ENCODE measurements at places on chromosomes 2 and 18.
A peak's percentile ranks its signal among the peaks of the same experiment; 100 is the strongest.

DNA sequence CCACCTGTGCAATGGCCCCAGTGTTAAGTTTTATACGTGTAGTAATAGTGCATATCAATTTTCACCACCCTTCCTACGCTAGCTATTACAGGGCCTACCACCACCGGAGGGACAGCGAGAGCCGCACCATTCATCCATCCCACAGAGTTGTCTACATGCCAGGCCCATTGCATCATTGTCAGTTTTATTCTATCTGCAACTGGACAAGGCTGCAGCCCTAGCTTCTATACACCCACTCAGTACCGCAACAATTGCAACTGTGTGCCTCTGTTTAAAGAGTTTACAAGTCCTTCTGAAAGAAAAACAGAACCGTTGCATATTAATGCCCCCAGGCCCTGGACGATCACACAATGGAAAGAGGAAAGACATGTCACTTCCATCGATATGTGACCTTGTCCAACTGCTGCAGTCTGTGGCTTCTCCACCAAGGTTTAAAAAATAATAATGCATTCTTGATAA lies 58.6 kb downstream of the ZEB2 start:
- DNase-seq: no peak

- DNase-seq: no peak
Observed at GRCh38 chr2:12008425-12009061, 262.1 kb downstream of the LPIN1 start.

DNA sequence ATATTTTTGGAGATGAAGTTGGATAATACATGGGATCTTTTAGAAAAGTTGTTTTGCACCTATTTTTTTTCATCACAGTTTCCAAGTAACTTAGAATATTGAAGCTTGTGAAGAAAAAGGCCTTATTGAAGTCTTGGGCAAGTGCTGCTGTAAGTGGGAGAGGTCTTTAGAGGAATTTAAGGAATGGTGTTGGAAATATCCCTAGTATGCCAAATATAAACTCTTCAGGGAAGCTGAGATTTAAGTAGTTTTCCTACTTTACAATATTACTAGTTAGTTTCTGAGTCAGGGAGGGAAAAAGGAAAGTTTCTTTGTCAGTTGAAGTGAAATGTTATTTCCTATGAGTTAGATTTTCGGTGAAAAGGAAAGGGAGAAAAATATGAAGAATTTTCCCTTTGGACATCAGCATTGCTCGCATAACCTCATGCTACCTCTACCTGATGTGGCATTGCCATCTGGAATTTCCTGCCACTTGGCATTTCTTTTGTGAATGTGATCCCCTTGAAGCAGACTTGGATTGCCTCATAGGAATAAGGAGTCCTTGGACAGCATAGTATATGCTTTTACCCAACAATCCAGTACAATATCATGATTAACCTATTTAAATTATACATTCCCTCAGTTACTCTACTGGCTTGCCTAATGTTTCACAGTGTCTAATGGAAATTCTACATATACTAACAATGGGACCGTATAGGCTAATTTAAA lies 12.1 kb downstream of the PLEKHH2 start:
- DNase-seq: no peak

DNA sequence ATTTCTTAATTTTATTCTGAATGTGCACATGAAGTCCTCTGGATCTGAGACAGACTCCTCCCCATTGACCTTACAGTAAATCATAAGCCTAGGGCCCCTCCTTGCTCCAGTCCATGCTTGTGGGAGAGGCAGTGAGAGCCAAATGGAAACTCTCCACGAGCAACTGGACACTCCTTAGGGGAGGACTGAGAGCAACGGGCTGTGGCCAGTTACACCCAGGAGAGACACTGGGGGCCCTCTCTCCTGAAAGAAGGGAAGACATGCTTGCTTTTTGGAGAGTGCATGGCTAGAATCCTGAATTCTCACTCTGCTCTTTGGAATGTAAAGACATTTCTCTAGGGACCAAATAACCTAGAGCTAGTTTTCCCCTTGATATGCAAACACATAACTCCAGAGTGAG lies 49.0 kb upstream of the BIN1 start:
- DNase-seq: no peak

DNA sequence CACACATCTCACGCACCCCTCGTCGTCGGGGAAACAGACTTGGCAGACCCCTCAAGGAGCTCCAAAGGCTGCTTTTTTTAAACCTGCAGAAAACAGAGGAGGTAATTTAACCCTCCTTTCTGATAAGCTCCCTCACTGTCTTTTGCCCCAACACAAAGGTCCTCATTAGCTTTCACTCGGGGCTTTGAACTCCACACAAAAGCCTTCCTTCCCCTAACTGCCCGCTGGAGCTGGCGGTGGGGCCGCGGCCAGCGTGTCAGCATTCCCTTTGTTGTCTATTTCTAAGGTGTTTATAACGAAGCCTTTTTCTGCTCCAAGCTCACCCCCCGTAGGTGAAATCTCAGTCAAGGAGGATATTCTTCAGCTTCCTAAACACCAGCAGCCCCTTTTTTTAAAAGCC lies 43.5 kb upstream of the ID2 start:
- DNase-seq: no peak

DNA sequence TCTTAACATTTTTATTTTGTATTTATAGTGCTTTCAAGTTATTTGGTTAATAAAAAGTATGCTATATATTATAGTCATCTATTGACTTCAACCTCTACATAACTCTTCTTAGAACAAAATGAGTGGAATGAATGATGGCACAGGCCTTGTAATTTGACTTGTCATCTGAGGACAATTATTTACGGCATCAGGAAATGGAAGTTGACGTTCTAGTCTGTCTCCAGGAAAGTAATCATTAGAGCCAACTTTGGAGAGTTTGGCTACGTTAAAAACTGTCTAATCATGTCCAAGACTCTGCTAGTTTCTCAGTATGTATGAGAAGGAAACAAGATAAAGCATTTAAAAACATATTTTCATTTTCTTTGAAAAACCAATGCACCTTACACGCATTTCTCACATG lies 353.6 kb downstream of the ARHGAP15 start:
- no peak for DNase-seq

- no peak for DNase-seq
Observed at GRCh38 chr18:35467624-35468016, 30.1 kb downstream of the INO80C start.

DNA sequence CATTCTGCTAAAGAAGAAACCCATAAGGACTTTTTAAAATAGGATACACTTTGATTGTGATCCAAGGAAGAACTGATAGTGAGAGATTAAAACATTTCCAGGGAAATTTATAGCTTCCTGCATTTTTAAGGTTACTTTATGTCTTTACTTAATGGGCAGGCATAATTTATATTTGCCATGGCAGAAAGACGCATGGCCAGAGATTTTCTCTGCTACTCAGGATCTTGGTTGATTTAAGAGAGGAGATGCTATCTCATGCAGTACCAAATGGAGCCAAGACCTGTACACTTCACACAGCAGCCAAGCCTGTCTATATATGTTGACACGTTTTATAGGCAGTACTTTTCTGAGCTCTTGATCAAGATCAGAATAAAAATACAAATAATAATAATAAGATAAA lies 60.9 kb upstream of the NT5C1B start:
- no peak for DNase-seq

GRCh38 chr2:217960351-217960750 lies 42.4 kb downstream of the TNS1 start:
- no peak for DNase-seq

- no peak for DNase-seq
Observed at GRCh38 chr2:231621051-231621879, 28.6 kb downstream of the TEX44 start.

GRCh38 chr2:196074631-196075030 lies 6.0 kb upstream of the DNAH7 start:
- no peak for DNase-seq

DNA sequence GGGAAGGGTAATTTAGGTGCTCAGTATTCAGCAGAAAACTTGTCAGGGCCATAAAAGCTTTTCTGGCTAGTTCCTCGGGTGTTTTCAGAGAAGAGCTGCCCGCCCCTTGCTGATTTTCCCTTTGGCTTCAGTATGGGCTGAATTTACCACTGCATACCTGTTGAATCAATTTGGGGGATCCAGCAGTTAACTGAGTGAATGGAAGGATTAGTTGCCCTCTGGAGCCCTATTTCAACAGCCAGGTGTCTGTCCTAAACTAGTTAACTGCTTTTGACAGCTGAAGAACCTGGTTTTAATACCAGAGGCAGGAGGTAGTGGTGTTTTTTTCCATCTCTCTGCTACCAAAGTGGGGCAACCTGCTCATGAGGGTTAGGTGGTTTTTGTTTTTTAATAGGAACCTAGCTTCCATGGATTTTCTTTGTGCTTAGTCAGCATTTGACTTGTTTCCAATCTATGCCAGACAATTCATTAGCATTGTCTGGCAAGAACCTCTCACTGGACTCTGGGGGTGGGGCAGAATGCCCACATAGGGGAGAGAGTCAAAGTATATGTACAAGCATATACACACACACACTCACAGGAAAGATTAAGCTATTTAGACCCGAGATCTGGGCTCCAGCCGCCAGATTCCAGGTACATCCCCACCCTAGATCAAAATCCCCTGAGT lies 166.5 kb upstream of the SIX3 start:
- no peak for DNase-seq

DNA sequence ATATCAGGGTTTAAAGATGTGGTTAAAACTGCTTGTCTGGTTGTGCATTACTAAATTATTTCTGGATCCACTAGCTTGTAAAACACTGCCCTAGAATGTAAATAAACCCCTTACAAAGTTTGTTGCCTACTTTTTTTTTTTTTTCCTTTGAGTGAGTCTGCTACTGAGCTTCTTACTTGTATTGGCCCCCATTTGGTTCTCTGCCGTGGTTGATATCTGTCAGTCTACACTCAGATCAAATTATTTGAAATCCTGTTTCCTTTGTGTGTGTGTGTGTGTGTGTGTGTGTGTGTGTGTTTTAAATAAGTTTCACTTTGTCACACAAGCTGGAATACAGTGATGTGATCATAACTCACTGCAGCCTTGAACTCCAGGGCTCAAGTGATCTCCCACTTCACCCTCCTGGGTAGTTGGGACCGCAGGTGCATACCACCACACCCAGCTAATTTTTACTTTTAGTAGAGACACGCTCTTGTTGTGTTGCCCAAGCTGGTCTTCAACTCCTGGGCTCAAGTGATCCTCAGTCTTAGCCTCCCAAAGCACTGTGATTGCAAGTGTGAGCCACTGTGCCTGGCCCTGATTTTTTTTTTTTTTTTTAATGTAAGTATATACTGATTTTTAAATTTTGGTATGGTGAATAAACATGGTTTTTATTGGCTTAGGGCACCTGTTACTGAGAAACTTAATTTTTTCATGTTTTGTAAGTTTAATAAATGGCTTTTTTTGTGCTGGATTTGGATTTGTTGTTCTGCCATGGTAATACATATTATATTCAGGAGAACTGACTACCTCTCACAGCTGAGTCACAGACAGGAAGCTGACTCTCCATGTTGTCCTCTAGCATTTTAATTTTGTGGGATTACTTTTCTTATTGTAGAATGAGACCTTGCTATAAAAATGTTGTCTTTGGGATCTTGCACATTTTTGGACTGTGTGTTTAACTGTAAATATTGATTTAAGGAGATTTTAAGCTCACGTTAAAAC lies 48.5 kb downstream of the MAP4K4 start:
- no peak for DNase-seq

DNA sequence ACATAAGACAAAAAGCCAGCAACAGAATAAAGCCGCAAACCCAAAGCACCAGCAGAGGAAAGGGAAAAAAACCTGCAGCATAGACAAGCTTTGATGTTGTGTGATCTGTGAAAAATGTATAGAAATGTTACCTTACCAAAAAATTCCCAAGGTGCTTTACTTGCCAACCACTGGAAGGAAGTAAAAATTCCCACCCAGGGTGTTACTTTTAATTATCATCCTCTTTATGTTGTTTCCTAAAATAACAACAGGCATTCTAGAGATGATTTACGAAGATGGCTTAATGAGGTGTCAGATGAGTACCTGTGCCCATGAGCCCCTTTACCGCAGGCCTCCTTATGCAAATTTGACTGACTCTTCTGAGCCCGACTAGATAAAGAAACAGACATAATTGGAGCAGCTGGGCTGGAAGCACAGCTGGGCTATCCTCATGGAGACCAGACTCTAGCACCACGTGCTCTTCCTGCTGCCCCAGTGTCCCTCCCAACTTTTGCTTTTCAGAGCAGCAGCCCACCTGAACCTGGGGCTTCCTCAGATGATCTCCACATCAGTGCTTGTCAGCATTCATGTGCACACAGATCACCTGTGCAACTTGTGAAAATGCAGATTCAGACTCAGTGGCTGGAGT lies 41.5 kb downstream of the SRSF7 start:
- no peak for DNase-seq

DNA sequence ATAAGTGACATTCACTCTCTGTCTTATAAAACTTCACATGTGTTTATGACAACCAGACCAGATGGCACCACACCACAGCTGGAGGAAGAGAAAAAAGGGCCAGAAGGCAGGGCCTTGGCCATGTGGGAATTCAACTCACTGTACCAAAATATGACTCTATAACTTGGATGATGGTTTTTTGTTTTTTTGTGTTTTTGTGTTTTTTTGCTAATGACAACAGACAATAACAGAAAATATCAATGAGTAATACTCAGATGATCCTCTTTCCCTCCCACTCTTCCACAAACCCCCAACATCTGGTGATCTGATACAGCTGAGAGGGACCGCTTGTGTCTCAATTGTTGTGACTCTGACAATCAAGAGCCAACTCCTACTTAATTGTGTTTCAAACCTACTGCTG lies 12.4 kb downstream of the NMI start:
- DNase-seq: no peak

- no peak for DNase-seq
Observed at GRCh38 chr2:225766431-225766830, 366.9 kb downstream of the NYAP2 start.

- DNase-seq: no peak
Observed at GRCh38 chr2:29114586-29114945, 649 bp upstream of the CLIP4 start.

GRCh38 chr2:42087857-42088195 lies 40.0 kb downstream of the PKDCC start:
- no peak for DNase-seq

DNA sequence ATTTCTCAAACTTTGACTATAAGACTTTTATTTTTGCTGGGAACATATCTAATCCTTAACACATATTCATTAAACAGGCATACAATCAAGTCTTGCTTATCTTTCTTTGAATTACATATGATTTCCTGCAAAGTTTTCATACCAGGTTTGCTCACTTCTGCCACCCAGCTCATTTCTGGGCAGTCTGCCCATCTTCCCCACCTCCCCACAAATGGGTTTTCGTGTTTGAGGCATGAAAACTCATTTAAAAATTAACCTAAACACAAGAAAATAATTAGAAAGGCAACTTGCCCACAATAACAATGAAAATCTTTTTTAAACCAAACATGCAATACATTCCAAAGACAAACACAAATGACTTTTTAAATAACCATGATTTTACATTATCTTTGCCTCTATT lies 3.4 kb downstream of the CHST9 start:
- no peak for DNase-seq

GRCh38 chr2:27016801-27017325 lies 15.9 kb upstream of the TMEM214 start:
- peak; percentile 10 for DNase-seq

- no peak for DNase-seq
Observed at GRCh38 chr2:22126106-22126505, 1002.3 kb downstream of the TDRD15 start.

GRCh38 chr2:101985793-101986164 lies 6.0 kb upstream of the IL1R2 start:
- DNase-seq: no peak

GRCh38 chr2:187775196-187775595 lies 221.0 kb upstream of the TFPI start:
- no peak for DNase-seq

Measured in activated naive CD4-positive, alpha-beta T cell (primary cell).